ENCODE measurements at places on chromosomes 2 and 18.

DNA sequence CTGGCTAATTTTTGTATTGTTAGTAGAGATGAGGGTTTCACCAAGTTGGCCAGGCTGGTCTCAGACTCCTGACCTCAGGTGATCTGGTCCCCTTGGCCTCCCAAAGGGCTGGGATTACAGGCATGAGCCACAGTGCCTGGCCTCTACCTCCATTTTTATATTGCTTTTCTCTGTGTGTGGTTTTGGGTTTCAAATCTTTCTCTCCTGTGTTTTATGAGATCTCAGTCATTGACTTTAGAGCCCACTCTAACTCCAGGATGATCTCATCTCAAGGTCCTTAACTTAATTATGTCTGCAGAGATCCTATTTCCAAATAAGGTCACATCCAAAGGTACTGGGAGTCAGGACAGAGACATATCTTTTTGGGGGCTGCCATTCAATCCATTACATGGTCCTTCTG, 24.7 kb downstream of the ARL4C start:
- no peak for DNase-seq

GRCh38 chr18:33960417-33960816, 264.3 kb downstream of the NOL4 start:
- no peak for DNase-seq

GRCh38 chr2:136246086-136246669, 128.2 kb upstream of the CXCR4 start:
- no peak for DNase-seq

DNA sequence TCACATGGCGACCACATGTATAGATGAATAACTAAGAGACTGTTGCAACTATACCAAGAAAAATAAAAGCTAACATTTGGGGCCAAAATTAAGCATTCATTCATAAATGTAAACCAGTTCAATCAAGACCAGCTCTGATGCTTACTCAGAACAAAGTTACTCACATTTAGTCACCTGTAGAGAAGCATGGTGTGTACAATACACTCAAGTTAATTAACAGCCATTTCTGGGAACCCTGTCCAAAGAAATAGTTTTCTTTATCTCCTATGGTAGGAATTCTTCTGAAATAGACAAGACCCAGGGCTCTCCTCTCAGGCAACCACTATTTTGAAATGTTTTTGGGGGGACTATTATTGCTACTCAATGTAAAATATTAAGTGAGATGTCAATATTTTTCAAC, 1.6 kb downstream of the SCN3A start:
- no peak for DNase-seq

DNA sequence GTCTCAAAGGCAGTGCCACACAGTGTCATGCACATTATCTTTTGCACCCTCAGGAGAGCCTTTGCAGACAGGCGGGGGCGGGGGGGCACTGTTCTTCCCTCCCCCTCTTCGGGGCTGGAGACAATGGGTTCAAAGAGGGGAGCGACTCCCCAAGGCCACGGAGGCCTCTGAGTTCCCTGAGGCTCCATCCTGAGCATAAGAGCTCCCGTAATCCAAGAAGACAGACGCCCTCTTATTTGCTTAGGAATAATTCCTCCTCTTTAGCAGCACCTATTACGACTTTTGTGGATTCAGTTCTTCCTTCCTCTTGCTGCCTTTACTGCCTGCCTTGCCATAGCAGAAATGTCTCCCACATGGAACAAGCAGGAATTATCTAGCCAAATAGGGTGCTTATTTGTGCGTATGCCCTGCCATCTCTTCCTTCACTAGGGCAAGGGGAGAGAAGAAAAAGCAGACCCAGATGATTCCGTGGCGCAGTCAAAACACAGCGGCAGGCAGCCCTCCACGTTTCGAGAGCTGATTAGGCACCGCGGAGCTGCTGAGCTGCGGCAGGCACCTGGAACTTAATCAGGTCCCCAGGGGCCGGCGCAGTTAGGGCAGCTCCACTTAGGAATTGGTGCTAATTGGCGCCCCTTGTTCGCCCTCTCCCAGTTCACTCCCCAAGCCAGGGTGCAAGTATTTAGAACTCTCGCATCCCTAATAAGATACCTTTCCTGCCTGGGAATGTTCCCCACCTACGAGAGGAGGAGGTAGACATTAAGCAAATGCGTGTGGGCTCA, 233.4 kb upstream of the MYT1L start:
- no peak for DNase-seq

GRCh38 chr2:216791303-216791702, 68.6 kb downstream of the TNP1 start:
- DNase-seq, result no peak

DNA sequence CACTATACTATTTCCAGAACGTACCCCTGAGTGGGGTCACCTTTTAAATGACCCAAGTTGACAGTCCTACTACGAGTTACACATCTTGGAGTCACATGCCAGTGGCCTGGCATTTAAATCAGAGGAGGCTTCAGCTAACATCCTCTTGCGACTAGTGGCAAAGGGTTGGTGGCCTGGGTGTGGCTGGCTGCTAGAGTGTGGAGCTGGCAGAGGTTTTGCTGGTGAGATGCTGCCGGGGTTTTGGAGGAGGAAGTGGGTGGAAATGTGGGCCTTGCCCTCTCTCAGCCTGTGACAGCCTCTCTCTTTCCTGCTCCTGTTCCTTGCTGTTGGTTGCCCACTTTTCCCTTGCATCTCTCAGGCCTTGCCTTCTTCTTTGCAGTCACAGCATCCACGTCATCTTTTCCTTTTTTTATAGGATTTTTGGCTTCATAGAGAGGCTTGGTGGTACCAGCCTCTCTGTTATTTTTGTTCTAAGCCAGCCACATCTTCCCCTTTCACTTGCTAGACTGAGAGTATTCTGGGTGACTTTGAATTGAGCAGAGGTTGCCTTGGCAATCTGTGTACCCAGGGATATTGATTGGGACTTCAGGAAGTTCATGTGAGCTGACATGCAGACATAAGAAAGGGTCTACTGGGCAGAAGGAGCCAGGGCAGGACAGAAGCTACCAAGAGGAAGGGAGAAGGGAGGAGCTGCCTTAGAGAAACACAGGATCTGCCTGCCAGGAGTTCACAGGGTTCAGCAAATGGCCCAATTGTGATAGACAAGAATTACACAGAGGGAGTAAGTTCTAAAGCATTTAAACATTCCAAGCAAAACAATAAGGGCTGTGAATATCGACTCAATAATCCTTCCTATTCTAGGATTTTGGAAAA, 55.4 kb downstream of the CDC42EP3 start:
- no peak for DNase-seq

GRCh38 chr2:652881-653480, 24.2 kb downstream of the TMEM18 start:
- no peak for DNase-seq

- no peak for DNase-seq
These were observed 29.4 kb downstream of the RHBDD1 start for GRCh38 chr2:226865273-226865672.

- DNase-seq, result no peak
These were observed 76.4 kb downstream of the SH3RF3 start for GRCh38 chr2:109205447-109205846.

DNA sequence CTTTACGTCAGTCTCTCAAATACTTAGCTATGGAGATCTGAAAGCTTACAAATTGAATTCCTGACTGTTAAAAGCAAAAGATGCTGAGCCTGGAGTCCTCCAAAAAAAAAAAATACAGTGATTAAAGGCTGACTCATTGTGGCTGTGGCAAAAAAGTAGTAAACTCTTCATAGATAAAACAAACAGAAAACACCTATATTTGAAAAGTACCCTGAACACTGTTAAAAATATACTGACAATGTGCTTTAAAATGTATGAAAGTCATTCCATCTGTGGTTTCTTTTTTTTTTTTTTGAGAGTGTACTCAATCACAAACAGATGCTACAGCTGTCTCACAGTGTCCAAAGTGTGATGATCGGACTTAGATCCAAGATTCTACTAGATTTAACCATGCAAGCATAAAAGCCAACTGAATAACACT, 267.6 kb upstream of the CYP26B1 start:
- DNase-seq, result no peak

- no peak for DNase-seq
These were observed 37.8 kb upstream of the RBM44 start for GRCh38 chr2:237760506-237761502.
